ENCODE measurements at places on chromosomes 6 and 20. TPM values are rescaled to one million over a fixed set of nuclear protein-coding genes. Genes with fewer than 3 reads are reported as not detected.

GRCh38 chr20:51542571-51543421, at the start of gene NFATC2:
Gene NFATC2 (minus strand): TSS chr20:51542719. CDS start chr20:51542499, 220 bp downstream.
- peak; percentile 23 for DNase-seq

- no peak for DNase-seq
These were observed 52.8 kb downstream of the NPEPL1 start for GRCh38 chr20:58745391-58745790.

DNA sequence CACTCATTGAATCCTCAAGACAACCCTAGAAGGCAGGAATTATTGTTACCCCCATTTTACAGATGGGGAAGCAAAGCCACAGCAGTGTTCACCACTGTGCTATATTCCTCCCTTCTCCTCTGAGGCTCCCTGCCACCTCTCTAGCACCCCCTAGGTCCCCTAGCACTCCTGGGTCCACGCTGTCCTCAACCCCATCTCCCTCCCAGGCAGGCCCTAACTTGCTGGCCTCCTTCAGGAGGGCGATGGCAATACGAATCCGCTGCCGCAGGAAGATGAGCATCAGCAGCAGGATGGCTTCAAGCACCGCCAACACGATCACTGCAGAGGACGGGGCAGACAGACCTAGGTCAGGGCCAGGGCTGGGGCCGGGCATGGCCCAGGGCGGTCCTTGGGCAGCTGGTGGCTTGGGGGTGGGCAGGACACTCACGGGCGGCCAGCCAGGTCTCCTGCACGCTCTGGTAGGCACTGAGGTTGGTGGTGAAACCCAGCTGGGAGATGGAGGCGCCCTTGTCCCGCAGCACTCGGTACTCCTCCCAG, 7.8 kb upstream of the NEU1 start:
- peak; percentile 43 for DNase-seq

DNA sequence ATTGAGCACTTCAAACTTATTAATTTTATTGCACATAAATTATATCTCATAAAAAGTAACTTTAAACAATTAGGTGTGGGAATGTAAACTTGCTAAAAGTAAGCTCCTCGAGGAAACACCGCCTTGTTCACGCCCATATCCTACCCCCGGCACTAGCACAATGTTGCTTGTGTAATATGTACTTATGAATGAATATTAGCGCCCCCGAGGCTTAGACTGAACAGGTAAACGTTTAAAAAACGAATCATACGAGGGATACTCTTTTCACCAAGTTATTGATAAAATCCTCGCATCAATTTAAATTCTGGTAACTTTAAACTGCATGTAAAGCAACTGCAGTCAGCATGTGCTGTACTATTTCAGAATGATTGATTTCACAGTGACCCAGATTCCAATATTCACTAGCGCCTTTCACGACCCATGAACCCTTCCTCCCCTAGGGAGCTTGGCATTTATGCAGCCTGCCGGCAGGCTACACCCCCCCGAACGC, 637 bp downstream of the TFB1M start:
- DNase-seq = no peak

DNA sequence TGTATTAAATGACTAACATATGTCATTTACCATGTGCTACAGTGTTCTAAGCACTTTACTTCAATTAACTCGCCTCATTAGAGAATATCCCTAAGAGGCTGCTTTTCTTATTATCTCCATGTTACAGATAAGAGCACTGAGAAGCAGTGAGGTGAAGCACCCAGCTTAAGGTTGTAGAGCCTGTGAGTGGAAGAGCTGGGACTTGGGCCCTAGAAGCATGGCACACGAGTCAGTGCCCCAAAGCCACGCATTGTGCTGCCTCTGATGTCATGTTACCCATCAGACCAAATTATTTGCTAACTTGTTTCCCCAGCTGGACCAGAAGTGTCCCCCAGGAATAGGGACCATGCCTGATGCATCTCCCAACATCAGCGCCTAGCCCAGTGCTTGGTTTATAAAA, 34.1 kb downstream of the POFUT1 start:
- DNase-seq = no peak

DNA sequence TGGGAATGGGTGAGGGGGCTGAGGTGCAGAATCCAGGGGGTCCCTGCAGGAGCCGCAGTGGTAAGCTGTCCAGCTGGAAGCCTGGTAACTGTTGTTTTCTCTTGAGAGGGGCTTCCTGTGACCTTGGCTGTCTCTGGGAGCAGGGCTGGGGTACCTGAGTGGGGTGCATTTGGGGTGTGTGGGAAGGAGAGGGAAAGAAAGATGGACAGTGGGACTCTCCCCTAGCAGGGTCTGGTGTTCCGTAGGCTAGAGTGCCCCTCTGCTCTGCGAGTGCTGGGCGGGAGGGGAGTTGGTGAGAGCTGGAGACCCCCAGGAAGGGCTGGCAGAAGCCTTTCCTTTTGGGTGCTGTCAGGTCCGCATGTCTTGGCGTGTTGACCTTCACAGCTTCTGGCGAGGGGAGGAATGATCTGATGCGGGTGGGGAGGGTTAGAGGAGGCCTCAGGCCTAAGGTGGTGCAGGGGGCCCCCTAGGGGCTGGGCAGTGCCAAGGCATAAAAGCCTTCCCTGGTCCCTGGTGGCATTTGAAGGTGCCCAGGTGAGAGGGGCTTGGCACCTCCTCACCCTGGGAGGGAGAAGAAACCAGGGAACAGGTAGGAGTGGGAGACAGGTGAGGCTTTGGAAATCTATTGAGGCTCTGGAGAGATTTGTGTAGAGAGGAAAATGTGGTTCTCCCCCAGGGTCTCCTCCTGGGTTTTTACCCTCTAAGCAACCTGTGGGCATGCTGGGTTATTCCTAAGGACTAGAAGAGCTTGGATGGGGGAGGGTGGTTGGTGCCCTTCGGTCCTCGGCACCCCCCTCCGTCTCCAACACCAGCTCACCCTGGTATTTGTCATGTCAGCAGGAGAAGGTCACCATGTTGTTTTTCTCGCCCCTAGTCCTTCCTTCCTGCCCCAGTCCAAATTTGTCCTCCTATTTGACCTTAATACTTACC, 3.3 kb downstream of the VEGFA start:
- DNase-seq = peak; percentile 58

- DNase-seq = no peak
These were observed 85.8 kb downstream of the CDKAL1 start for GRCh38 chr6:20620043-20620442.

DNA sequence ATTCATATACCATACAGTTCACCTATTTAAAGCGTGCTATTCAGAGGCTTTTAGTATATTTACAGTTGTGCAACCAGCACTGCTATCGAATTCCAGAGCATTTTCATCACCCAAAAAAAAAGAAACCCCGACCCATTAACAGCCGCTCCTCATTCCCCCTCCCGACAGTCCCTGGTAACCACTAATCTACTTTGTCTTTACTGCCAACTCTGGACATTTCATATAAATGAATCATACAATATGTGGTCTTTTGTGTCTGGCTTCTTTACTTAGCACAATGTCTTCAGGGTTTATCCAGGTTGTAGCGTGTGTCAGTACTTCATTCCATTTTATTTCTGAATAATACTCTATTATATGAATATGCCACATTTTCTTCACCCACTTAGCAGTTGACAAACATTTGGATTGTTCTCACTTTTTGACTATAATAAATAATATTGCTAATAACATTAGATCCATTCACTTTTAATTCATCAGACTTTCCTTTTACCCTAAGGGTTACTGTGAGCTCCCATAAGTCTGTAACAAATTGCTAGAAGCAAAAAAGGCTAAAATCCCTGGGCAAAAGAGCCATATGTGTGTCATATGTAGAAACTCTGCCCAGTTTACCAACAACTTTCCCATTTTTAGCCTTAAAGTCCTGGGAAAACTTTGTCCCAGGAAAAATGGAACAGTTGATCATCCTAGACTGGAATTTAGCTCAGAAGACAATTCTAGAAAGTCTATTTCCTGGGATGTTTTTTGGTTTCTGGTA, 23.2 kb upstream of the ROS1 start:
- DNase-seq = peak; percentile 56

- no peak for DNase-seq
These were observed 85.2 kb downstream of the KIF16B start for GRCh38 chr20:16488086-16488485.

- DNase-seq = no peak
These were observed 77.0 kb downstream of the TBX18 start for GRCh38 chr6:84687431-84687830.

DNA sequence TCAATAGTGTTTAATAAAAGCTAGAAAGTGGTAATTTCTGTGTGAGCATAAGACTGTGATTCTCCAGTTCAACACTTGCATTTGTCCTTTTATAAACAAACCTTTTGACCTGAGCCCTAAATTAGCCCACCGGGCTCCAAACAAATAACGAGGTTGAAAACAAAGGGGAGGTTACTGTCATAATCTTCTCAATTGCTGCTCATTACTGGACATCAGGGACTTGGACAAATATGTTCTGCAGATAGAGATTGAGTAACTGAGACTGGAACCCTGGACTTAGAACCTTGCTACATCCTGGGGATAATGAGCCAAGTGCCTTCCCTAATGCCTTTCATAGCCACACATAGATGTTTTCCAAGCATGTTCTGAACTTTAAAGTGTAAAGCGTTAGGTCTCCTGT, 84.2 kb upstream of the PCSK2 start:
- no peak for DNase-seq

DNA sequence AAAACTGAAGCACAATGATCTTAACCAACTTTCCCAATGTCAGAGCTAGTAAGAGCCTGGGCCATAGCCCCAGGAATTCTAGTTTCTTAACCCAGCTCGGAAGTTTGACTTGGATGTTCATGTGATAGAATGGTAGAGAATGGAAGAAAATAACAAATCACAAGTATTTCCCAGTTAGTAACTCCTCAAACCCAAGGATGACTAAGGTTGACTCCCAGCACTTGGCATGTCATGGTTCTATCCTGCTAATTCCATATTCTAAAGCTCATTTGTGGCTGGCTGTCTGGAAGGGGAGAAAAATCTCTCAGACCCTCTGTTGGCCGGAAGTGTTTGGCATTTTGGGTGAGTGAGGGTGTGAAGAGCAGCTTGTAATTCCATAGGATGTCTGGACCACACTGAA, 248.7 kb downstream of the RFPL4B start:
- DNase-seq = no peak

DNA sequence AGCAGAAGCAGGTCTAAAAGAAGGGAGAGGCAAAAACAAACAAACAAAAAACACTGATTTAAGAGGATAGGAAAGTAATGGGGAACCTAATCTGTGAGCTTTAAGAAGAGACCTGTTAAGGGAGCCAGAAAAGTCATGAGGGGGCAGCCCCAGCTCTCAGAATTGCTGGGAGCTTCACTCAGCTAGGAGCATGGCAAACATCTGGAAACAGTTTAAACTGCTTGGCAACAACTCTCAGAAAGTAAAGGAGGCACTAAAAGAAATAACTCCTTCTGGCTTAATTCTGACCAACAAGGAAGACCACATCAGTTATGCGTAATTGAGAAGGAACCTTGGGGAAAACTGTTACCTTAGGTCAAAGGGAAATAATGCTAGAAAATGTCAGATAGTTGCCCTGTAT, 121.4 kb downstream of the LAMP5 start:
- no peak for DNase-seq

- DNase-seq = no peak
These were observed 192.7 kb upstream of the CNR1 start for GRCh38 chr6:88358846-88359245.

- DNase-seq = no peak
These were observed 26.5 kb downstream of the EFCAB8 start for GRCh38 chr20:32885185-32885584.

GRCh38 chr6:134727081-134727480, 222.8 kb downstream of the ALDH8A1 start:
- no peak for DNase-seq

DNA sequence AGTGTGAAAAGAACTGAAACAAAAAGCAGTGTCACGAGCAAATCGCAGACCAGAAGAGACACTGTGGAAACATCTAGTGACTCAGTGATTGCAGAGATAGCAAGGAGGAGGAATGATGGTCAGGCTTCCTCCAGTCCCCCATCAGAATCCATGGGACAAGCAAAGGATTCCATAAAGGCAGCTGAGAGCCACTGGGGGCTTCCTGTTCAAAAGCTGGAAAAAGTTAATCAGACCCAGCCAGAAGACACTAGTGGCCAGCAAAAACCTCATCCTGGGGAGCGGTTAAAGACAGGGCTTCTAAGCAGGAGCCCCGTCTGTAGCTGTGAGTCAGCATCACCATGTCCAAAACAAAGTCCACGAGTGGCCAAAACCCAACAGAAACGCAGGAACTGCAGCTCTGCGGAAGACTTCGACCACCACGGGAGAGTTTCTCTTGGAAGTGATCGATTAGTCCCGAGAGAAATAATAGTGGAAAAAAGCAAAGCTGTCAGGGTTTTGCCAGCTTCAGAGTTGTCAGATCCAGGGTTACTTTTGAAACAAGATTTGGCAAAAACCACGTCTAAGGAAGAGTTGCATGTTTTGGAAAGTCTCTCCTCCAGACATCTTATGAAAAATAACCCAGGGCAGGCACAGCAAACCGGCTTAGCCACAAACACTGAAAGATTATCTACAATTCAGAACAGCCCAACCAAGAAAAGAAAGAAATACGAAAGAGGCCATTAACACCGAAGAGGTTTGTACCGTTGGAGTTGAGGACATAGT, 51.0 kb downstream of the JAG1 start:
- DNase-seq = no peak

DNA sequence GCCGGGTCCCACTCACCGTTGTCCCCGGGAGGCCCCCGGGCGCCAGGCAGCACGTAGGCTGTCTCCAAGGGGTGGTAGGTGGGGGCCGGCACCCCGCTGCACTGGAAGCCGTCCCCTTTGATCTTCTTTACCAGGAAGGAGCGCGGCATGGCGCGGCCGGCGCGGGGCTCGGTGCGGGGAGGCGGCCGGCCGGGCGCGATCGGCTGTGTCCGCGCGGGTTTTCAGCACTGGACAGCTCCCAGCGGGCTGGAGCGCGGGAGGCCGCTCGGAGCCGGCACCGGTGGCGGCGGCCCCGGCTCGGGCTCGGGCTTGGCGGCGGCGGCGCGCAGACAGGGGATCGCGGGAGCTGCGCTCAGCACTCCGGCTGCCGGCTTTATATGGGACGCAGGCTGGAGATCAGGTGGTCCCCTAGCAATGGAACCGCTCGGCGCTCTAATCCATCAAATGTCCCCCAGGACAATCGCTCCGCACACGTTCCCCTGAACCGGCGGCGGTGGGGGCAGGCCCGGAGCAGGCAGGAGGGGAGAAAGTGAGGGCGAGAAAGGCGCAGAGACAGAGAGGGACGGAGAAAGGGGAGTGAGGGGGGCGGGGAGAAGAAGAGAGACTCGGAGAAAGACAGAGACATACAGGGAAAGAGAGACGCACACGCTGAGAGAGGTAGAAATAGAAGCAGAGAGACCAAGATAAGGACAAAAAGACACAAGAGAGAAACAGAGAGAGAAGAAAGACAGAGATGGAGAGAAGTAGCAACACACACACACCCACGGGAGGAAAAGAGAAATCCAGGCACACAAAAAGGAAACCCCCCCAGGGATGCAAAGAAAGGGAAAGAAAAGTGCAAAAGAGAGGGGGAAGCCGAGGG, at the start of gene SCRT2:
TSS of gene SCRT2 (minus strand) at position 350 of the 862 bp plus-strand sequence. CDS start at position 149, 201 bp downstream.
- DNase-seq = peak; percentile 54

GRCh38 chr20:41407607-41408006, 41.0 kb upstream of the EMILIN3 start:
- no peak for DNase-seq

Gene YTHDF1
- total RNA-seq = 26.9 TPM

Gene MCHR2
- not detected for total RNA-seq

Gene ELOVL2
- total RNA-seq = 13.6 TPM

Gene PSORS1C1
- 1.8 TPM for total RNA-seq

Gene PHIP
- 6.2 TPM for total RNA-seq

Gene KHDC1L
- total RNA-seq = not detected

Gene PXT1
- not detected for total RNA-seq

Gene MBOAT1
- total RNA-seq = 14.7 TPM

Gene NKX2-2
- not detected for total RNA-seq

Gene SRMS
- total RNA-seq = not detected

Gene UST
- total RNA-seq = 0.37 TPM

Gene ZC2HC1B
- total RNA-seq = not detected

Gene MUC22
- not detected for total RNA-seq

Gene ELOVL4
- total RNA-seq = 3.0 TPM

Gene AURKA
- total RNA-seq = 74.5 TPM

Data from Caki2 (cell line).